ENCODE measurements at places on chromosomes 6 and 20. TPM values are rescaled to one million over a fixed set of nuclear protein-coding genes. Genes with fewer than 3 reads are reported as not detected.

The VGLL2 gene
- not detected for total RNA-seq

The CNR1 gene
- total RNA-seq: not detected

The GPLD1 gene
- 0.18 TPM for total RNA-seq

The CTCFL gene
- not detected for total RNA-seq

The HLA-DRA gene
- 88.4 TPM for total RNA-seq

The SOX4 gene
- total RNA-seq: 4.5 TPM

The SYCP2 gene
- 8.5 TPM for total RNA-seq

The SULF2 gene
- 1.1 TPM for total RNA-seq

The CSE1L gene
- total RNA-seq: 92.7 TPM

Data from T-helper 2 cell treated with Interferon-gamma antibody and Interleukin-4, amounts not matched to agents 100 ng/mL and 5 ng/mL, for 36 hours (primary cell).